Colonic mucosa (tissue), 4 donors: ENCODE measurements at places on chromosomes 7 and 10. TPM values are rescaled to one million over a fixed set of nuclear protein-coding genes. Genes with fewer than 3 reads are reported as not detected.

FAM25C gene
- total RNA-seq = not detected

DNA sequence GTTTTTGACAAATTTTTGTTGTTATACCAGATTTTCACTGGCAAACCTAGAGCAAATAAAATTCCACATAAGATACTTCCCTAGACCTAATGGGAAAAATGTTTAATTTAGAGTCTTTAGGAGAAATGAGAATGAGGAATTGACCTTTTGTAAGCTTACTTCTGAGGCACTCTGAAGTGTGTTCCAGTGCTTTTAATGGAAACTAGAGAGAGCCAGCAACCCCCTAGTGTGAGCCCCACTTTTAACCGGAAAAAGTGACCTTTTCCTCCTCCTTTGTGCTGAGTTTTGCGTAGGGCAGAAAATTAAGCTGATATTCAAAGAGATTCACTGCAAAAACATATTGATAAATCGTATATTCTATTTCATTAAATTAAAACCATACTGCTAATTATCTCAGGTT lies 5.2 kb downstream of the IKZF1 start:
- DNase-seq = no peak

OGDH gene
- 164 TPM for total RNA-seq

DNA sequence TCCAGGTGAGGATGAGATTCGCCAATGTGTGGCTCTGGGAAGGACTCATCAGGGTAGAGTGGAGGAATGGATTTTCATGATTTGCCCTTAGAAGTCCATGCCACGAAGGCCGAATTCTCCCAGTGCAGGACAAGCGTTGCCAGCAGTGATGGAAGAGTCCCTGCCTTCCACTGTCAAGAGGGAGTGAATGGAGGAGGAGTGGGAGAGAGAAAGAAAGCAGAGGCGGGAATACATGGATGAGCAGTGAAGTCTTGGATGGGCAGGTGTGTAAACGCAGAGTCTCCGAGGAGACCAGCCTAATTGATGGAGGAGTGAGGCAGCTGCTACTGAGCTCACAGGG lies 419.2 kb downstream of the GLRX3 start:
- DNase-seq = no peak
